ENCODE measurements at places on chromosomes 11 and 22.

DNA sequence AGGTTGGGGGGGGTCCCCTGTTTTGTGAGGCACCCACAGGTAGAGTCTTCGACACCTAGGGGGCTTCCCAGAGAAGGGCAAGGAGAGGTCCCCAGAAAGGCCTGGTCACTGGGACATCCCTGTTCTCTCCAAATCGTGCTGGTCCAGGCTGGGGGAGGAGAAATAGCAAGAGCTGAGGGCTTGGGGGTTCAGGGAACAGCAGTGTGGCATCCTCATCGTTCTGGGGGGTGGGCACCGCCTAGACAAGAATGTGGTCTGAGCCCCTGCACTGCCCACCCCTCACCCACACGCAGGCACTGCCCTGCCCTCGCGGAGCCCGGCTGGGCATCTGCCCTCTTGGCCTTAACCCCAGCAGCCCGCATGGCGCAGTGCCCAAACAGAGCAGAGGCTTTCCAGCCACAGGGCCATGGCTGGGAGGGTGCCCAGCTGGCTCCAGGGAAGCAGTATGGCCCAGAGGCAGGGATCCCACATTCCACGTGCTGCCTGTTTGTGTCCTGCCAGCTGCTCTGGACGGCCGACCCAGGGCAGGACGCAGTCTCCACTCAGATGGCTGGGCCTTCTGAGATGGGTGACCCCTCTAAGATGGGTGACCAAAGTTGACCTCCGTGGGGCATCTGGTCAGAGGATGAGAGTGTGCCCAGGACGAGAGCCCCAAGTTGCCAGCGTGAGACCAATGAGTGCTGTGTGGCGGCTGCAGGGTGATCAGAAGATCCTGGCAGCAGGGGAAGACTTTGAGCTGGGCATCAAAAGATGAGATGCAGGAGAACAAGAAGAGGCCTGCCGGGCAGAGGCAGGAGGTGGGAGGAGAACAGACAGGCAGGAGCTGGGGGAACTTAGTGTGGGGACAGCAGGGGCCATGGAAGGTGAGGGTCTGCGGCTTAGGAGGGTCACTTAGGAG, 14.4 kb downstream of the SCARF2 start:
- DNase-seq: peak; percentile 85

- DNase-seq: no peak
Measured at GRCh38 chr11:69718147-69718546, 14.3 kb upstream of the FGF19 start.

DNA sequence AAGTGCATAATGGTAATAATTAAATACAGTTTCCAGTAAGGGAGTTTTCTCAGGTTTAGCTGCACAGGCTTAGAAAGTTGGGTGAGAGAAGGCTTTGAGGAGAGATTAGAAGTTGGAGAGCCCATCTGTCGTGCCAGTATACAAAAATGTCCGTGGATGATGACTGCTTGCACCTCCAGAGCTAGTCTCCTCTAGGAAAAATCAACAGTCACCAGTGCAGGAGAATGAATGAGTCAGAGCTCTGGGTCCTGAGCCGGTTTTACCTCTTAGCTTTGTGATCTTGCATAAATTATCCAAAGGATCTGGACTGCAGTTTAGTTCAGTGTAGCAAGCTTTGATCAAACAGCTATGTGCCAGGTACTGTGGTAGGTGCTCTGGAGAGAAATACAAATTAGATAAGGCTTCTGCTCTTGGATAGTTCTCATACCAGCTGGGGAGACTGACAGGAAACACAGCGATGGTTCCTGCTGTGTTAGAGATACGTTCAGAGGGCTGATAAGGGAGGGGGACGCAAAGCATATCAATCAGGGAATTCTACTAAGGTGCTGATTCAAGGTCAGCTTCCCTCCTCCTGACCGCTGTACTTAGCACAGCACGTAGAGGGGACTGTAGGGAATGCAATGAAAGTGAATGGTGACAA, 125.9 kb downstream of the TEAD1 start:
- DNase-seq: no peak

GRCh38 chr11:111776398-111777093, 10.4 kb upstream of the PPP2R1B start:
- DNase-seq: no peak

DNA sequence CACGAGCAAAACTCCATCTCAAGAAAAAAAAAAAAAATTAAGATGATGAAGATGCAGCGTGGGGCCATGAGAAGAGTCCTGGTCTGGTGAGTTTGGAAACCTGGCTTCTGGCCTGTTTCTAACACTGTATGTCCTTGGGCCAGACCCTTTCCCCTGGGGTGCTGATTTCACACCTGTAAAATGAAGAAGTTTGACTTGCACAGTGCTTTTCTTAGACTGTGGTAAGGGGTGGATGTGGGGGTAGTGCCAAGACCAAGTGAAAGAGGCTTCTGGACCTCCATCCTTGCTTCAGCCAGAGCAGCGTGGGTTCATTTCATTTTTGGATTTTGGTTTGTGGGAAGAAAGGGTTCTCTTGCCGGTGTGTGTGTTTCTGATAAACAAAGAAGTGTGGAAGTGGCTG, 42.1 kb downstream of the PTPRJ start:
- no peak for DNase-seq

GRCh38 chr11:69013009-69013951, at the start of gene MRGPRF:
Gene MRGPRF (minus strand): TSS chr11:69013246. CDS start chr11:69009901, 3,345 bp downstream.
- peak; percentile 26 for DNase-seq

DNA sequence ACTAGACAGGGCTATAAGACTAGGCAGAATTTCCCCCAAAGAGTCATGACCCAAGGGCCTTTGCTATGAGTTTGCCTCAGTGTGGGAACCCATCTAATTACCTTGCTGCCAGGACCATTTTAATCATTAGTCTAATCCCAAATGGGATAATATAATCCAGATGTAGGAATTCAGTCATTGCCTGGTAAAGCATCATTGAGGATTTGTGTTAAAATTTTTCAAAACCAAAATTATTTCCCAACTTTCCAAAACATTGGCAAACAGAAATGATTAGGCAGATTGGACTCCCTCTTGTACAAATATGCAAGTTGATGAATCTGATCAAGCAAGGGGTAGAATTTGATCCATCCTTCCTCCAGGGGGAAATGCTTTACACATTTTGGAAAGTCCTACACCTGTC, 16.2 kb upstream of the MMP13 start:
- DNase-seq: no peak

DNA sequence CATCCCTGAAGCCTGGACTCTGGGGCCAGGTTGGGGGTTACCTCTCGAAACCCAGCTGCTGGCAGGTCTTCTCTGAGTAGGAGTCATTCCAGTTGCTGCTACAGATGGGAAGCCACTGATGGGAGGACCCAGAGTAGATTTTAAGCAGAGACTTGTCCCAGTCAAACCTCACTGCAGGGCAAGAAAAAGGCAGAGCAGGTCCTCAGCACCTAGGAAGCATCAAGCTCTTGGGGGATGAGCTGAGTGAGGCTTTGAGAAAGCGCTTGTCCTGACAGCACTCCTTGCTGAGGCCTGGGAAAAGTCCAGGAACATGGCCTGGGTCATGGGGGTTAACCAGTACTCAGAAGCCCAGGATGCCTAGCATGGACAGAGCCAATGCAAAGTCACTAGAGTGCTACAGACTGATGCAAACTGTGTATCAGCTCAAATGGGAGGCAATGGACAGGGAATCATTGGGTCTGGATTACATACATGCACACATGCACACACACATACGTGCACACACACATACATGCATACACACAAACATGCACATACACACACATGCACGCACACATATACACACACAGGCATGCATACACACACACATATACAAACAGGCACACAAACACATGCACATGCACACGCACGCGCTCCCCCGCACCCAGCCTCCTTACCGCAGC, 15.3 kb downstream of the TMPRSS13 start:
- no peak for DNase-seq

Measured in anterior cingulate cortex (tissue), 58 donors.